NCI-H1930 (cell line): ENCODE measurements at places on chromosomes 3 and 15.

DNA sequence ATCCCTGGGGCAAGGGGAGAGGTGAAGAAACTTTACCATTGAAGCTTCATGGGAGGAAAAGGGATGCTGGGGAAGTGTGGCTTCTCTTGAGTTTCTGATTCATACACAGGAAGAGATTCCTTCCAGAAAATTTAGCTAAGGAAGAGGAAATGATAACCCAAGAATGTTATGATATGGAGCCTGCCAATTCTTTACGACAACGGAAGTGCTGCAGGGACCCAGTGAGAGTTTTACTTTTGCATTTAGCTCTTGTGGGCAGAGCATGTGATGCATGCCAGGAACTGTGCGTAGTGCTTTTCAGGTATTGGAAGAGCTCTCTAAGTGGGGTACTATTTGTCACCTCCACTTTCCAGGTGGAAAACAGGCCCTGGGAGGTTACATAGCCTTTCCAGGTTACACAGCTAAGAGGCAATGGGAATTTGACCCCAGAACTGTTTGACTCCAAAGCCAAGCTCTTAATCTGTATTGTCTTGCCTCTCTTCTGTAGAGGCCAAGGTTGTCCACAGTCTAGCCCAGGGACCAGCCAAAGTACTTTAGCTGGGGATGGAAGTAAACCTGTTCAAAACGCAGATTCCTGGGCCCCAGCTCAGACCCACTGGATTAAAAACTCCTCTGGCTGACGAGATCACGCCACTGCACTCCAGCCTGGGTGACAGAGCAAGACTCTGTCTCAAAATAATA lies 23.0 kb downstream of the CMTM7 start:
- no peak for DNase-seq

DNA sequence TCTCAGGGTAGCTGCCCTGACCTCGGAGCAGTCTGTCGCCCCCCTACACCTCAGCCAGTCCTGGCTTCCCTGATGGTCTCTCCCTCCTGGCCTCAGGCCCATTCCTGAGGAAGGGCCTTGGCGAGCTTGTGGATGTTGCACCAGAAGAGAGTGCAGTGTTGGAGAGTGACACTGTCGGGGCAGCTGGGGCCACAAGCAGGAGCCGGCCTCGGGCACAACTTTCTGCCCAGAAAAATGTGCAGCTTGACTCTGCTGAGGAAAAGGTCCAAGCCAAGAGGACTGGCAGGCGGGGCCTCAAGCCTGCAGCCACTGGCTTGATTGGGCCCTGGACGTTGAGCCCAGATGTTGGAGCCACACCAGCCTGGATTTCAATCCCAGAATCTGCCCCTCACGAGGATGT lies 12.8 kb downstream of the HEMK1 start:
- DNase-seq: no peak

GRCh38 chr3:26964836-26965235 lies 342.3 kb downstream of the LRRC3B start:
- no peak for DNase-seq

- DNase-seq: no peak
These were observed 260.5 kb upstream of the TPRG1 start for GRCh38 chr3:188911026-188911850.

DNA sequence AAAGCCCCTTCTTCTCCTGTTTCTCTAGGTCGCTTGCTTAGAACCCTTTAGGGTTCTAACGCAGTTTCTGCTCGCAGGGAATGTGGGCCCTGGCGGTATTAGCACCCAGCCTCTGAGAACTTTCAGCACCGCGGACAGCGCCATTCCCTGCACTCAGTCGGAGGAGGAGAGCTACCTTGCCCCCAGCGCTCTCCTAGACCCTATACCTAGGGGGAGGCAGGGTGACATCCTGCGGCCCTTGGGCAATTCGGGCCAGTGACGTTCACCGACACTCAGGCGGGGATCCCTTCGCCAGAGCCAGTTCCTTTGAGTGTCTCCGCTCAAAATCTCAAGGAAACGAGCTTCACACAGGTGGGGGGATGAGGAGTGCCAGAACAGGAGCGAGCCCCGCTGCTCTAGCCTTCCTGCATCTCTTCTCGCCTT lies 1.3 kb downstream of the SLC7A14 start:
- DNase-seq: no peak
